Fibroblast of pulmonary artery (primary cell): ENCODE measurements at places on chromosomes 5 and 9.

DNA sequence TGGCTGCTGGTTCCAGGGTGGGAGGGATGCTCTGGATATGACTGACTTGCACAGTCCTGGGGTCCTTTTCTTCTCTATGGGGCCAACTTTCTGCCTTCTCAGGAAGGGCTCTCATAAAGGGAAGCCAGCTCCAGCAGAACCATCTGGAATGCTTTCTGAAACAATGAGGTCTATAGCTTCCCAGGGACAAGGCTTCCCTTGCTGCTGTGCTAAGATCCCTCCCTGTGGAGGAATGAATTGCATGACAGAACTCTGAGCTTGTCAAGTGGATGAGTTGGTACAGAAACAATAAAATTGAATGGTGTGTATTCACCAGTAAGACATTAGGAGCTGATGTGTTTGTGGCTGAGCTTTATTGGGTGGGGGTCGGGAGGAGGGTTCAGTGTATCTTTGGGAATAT is 19.8 kb downstream of the CKMT2 start:
- DNase-seq: no peak

DNA sequence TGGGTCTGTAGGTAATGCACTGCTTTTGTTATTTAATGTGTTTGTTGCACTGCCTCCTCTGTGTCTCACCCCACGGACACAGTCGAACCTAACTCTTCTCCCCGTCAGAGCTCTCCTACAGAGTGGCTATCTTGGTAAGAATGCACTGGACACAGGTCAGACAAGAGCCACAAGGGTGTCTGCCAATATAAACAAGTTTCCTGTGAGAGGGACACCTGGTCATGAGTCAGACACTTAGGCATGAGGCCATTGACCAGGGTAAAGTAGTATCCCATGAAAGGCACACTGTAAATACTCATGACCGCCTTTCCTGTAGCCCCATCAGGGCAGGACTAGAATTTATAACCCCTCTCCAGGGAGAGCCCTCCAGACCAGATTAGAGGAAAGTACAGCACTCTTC is 115.5 kb downstream of the SLC12A2 start:
- DNase-seq: peak; percentile 57

GRCh38 chr9:134483361-134484184 is 157.3 kb downstream of the RXRA start:
- DNase-seq: no peak

DNA sequence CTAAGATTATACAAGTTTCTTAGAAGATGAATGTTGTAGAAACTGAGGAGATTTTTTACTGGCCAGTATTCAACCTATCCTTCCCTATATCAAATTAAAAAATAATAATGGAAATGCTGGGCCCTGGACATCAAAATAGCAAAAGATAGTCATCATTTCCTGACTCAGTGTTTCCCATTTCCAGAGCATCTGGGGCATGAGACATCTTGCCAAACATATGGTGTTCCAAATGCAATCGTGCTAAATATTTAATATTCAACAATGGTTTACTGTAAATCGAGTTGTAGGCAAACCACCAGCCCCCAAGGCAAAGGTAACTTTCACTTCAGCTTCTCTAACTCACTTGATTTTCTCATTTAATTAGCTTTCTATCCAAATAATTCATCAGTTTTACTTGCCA is 152.9 kb downstream of the FRMD3 start:
- no peak for DNase-seq

DNA sequence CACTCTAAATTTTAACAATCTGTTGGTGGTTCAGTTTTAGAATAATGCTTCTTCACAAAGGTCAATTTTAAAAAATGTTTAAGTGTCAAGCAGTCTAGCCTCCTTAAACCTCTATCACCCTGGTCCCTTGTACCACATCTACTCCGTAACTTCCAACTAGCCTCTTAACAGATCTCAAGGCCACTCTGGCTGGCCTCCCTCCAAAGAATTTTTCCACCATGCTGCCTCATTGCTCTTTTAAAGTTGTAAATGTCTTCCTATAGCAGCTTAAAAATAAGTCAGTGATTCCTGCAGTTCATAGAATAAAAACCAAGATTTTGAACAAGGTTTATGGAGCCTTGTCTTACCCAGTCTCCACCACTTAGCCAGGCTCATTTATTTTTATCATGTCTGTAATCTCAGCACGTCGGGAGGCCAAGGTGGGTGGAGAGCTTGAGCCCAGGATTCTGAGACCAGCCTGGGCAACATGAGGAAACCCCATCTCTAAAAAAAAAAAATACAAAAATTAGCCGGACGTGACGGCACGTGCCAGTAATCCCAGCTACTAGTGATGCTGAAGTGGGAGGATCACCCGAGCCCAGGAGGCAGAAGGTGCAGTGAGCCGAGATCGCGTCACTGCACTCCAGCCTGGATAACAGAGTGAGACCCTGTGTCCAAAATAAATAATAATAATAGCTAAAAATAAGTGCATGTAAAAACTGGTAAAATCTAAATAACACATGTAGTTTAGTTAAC is 924.9 kb upstream of the DMAC1 start:
- DNase-seq: no peak

DNA sequence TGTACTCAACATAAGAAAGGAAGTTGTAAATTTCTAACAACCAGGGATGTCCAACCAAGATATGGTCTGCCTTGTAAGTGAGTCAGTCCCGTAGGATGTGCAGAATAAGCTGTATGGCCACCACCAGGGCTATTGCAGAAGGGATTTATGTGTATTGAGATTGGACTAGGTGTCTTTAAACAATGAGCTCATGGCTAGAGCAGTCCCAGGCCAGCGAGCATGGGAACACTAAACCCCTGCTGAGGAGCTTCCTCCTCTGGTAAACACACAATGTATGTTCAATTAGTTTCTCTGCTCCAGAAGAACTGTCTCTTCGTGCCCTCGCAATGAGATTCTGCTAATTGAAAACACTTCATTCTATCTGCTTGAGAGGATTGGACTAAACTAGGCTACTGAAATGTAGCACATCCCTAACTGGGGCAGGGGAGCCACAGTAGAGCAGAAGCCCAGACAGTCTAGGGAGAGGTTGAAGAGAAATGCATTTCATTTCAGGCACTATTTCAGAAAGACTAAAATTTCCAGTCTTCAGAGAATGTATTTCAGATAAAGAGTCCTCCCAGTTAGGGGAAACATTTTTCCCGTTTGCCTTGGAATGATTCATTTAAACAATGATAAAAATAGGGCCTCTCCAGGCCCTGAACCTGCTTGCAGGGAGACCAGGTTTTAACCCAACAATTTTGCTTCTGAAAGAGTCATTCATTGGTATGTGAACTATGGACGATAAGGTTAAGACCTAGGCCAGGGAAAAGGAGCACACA is 154.7 kb downstream of the FAM114A2 start:
- no peak for DNase-seq

- no peak for DNase-seq
Measured at GRCh38 chr5:38582293-38582974, 26.0 kb upstream of the LIFR start.

- peak; percentile 86 for DNase-seq
Measured at GRCh38 chr9:12699529-12699928, 6.3 kb downstream of the TYRP1 start.
